NCI-H1092 treated with DMSO at 0.1 percent for 48 hours (cell line): ENCODE measurements at places on chromosomes 2 and 18.

GRCh38 chr2:11100976-11101375, 54.3 kb upstream of the SLC66A3 start:
- no peak for DNase-seq

DNA sequence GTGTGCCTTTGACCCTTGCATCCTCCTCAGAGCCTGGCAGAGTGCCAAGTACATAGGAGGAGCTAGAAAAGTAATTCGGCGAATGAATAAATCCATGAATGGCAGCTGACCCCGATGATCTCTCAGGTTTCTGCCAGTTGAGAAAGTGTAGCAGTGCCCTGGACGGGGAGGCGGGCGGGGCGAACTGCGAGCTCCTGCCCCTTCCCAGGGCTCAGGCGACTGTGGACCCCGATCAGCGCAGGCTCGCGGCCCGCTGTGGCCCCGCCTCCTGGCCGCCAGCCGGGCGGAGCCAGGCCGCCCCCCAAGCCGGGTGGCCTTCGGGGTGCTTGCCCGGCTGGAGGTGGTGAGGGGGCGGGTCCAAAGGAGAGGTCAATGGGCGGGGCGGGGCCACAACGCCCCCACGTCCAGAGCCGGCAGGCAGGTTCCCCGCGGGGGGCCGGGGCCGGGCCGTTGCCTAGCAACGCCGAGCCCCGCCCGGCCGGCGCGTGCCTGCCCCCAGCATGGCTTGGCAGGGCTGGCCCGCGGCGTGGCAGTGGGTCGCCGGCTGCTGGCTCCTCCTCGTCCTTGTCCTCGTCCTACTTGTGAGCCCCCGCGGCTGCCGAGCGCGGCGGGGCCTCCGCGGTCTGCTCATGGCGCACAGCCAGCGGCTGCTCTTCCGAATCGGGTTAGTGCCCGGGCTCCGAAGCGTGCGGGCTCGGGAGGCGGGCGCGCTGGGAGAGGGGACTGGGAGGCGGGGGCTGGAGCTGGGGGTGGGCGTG, 30.6 kb upstream of the TMBIM1 start:
- peak; percentile 46 for DNase-seq

DNA sequence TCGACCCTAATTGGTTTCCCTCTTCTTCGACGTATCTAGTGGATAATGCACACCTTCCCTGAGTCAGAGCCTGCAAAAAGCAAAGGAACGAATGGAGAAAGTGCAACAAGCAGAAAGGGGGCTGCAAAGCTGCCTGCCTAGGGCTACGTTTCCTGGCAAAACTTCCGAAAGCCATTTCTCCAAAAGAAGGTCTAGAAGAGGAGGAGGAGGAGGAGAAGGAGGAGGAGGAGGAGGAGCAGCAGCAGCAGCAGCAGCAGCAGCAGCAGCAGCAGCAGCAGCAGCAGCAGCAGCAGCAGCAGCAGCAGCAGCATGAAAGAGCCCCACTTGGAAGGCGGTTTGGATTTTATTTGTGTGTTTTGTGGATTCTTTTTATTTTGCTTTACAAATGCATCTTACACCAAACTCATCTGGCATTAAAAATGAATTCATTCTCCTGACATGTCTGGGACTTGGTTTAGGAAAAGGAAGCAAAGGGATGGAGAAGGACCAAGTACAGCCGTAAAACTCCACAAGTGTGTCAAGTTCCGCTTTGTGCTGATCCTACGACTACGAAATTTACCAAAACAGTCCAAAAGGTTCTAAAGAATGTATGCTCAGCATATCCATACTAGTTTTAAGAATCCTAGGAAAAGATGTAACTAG, 2.0 kb downstream of the TCF4 start:
- peak; percentile 40 for DNase-seq

DNA sequence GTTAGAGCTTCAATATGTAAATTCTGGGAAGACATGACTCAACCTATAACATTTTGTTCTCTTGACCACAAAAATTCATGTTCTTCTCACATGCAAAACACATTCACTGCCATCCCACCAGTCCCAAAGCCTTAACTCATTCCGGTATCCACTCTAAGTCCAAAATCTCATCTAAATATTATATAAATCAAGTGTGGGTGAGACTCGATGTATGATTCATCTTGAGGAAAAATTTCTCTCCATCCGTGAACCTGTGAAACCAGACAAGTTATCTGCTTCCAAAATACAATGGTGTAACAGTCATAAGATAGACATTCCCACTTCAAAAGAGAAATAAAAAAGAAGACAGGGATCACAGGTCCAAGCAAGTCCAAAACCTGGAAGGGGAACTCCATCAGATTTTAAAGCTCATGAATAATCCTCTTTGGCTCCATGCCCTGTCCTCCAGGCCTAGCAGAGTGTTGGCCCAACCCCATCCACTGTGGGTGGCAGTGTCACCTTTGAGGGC, 101.3 kb downstream of the RAD51AP2 start:
- DNase-seq = no peak

- no peak for DNase-seq
Observed at GRCh38 chr18:44710931-44711330, 30.2 kb downstream of the SETBP1 start.

DNA sequence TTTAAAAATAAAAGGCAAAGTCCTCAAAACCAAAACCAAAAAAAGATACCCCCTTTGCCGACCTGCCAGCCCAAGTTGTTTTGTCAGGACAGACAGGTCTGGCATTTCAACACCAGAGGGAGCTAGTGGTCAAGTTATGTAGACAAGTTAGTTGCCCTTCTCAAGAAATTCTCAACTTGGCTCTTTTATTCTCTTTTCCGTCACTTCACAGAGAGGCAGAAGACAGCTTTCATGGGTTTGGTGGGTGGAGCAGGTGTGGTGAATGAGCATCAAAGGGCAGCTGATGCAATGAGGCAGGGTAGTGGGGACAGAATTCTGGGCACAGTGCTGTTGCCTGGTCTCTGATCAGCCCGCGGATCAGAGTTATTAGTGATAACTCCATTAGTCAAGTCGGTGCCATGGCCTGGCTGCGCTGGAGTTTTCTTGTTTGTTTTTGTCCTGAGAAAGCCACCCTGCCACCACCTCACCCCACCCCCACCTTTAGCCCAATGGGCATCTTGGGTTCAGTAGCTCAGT, 303.7 kb upstream of the EPAS1 start:
- peak; percentile 34 for DNase-seq

GRCh38 chr2:189901664-189902063, 117.4 kb downstream of the PMS1 start:
- DNase-seq = no peak

GRCh38 chr2:239266434-239266766, 134.4 kb downstream of the HDAC4 start:
- no peak for DNase-seq

DNA sequence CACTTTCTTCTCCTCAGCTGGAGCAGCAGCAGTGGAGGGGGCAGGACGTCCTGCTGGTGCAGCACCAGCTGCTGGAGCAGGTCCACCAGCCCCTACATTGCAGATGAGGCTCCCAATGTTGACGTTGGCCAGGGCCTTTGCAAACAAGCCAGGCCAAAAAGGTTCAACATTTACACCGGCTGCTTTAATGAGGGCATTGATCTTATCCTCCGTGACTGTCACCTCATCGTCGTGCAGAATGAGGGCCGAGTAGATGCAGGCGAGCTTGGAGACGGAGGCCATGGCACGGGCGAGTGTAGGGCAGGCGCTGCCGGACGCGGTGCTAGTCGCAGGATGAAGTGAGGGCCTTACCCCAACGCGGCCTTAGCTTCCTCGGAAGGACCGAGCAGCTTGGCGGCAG, 12.5 kb downstream of the HOXD1 start:
- no peak for DNase-seq

- no peak for DNase-seq
Observed at GRCh38 chr2:168633200-168633599, 169.2 kb upstream of the NOSTRIN start.

DNA sequence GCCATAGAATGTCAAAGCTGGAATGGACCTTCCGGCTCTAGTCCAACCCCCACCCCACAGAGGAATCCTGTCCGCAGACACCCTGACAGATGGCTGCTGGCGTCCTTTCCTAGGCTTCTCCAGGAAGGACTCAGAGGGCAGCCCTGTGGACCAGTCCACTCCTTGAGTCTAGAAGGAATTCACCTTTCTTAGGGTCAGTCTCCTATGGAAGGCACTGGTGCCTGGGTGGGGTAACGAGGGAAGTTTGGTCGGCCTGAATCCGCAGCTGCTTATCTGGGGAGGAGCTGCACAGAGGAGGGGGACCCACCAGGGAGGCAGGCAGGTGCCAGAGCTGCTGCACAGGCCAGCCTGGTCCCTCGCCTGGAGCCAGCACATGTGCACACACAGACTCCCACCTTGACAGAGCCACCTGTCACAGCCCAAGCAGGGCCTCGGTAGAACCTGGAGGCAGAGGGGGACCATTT, 2.5 kb downstream of the DNMT3A start:
- DNase-seq = no peak
